DMS79 treated with DMSO at 0.1 percent for 48 hours (cell line): ENCODE measurements at places on chromosomes 16 and 17.

DNA sequence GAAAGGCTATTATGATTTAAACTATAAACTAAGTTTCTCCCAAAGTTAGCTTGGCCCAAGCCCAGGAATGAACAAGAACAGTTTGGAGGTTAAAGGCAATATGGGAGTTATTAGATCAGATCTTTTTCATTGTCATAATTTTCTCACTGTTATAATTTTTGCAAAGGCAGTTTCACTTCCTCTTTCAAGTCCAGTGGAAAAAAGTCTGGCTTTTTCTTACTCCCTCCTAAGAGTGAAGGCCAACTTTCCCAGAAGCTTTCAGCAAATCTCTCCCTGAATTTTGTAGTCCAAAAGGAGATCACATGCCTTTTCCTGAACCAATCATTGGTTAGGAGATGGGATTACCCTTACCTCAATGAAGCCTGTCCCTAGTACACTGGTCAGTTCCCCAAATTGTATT lies 9.1 kb upstream of the BLMH start:
- DNase-seq = no peak

- no peak for DNase-seq
Observed at GRCh38 chr17:146546-146945, 9.2 kb downstream of the SCGB1C2 start.

- DNase-seq = no peak
Observed at GRCh38 chr17:79939094-79939435, 96.6 kb downstream of the TBC1D16 start.

GRCh38 chr17:74566132-74566753 lies 1.1 kb downstream of the CD300H start:
- no peak for DNase-seq

DNA sequence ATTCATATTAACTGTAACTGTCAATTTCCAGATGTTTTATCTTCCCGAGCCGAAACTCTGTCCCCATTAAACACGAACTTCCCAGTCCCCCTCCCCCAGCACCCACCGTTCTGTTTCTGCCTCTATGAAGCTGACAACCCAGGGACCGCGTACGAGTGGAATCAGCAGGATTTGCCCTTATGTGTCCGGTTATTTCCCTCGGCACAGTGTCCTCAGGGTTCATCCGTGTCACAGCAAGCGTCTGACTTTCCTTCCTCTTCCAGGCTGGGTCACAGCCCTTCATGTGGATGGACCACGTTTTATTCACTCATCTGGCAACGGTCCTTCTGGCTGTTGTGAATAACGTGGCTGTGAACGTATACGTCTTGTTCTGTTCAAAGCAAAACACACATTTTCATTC lies 31.3 kb downstream of the METRNL start:
- no peak for DNase-seq

DNA sequence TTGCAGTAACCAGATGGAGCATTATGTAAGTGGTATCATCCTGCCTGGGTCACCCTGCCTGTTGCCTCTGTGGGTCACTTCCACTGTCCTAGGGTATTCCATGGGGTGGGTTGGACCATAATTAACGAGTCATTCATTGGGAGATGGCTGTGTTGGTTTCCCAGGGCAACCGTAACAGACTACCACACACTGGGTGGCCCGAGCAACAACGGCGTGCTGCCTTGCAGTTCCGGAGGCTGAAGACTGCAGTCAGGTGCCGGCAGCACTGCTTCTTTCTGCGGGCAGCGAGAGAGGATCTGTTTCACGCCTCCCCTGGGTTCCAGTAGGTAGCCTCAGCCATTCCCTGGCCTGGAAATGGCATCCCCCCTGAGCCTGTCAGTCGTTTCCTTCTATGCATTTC lies 28.9 kb upstream of the CMIP start:
- DNase-seq = no peak

GRCh38 chr16:27636453-27637240 lies 86.7 kb downstream of the KATNIP start:
- DNase-seq = no peak

- DNase-seq = no peak
Observed at GRCh38 chr16:67543036-67543435, 14.4 kb downstream of the RIPOR1 start.

DNA sequence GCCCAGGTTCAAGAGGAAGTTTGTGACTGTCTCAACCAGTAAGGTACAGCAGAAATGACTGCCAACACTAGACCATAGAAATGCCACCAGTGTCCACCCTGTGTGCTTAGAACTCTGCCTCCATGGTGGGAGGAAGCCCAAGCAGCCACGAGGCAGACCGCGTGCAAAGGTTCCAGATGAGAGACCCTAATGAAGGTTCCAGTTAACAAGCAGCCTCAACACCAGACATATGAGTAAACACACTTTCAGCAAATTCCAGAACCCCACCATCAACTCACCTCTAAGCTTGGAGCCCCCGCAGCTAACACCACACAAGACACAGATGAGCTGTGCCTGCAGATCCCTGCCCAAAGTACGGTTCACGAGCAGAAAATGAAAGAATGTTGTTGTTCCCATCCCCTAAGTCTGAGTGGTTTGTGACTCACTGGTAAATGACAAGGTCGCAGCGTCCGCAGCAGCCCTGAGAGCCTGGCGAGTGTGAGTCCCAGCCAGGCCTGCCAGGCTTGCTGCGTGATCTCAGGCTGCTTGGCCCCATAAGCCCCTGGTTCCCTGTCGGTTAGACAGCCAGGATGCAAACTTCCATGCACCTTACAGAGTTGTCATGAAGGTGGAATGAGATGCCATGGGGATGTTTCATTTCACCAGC lies 193.7 kb downstream of the C16orf95 start:
- DNase-seq = no peak

DNA sequence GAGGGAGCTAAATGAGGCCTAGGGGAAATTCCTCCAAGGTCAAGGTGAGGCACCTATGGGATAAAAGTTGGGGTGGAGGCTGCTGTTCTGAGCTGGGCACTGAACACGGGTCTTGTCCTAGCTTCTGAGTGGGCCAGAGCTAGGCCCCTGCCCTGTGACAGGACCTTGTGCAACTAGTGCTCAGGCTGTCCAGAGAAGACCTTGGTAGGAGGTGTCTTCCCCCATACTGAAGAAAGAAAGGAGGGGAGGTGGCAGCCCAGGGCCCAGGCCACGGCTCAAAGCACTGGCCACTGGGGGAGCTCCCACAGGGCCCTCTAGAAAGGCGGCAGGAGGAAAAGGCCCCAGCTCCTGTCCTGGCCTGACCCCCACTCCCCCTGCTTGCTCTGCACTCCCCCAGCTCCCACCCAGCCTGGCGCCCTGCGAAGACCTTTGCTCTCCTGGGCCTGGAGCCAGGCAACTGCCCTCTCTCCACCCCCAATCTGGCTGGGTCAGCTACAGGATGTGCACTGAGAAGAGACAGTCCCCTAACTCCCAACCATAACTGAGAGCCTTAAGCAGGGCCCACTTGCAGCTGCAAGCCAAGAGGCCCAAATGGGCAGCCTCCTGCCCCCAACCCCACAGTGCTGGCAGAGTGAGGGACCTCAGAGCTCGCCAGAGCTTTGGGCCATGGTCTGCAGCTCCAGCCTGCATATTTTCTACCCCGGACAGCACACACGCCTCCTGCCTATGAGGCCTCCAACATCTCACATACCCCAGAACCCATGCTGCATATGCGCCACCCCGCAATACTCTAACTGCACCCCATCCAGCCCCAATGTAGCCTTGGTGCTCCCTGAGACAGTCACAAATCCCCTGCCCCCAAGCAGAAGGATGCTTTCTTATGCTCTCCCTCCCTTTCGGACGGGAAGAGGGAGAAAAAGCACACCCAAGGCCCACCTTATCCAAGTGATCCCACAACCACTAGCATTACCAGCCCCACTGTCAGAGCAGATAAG lies 15.3 kb downstream of the HSD11B2 start:
- no peak for DNase-seq

- DNase-seq = no peak
Observed at GRCh38 chr16:71572497-71573116, 4.3 kb downstream of the TAT start.
